ENCODE measurements at places on chromosomes 5 and 9. TPM values are rescaled to one million over a fixed set of nuclear protein-coding genes. Genes with fewer than 3 reads are reported as not detected.

FOXD4L5 gene
- under 0.01 TPM for total RNA-seq

PCDHB9 gene
- total RNA-seq = 0.64 TPM

DNAI1 gene
- under 0.01 TPM for total RNA-seq

FOXD4L4 gene
- not detected for total RNA-seq

FAM169A gene
- total RNA-seq = 3.9 TPM

SLC34A3 gene
- under 0.01 TPM for total RNA-seq

FBP1 gene
- not detected for total RNA-seq

MARCOL gene
- not detected for total RNA-seq

CEL gene
- under 0.01 TPM for total RNA-seq

DNA sequence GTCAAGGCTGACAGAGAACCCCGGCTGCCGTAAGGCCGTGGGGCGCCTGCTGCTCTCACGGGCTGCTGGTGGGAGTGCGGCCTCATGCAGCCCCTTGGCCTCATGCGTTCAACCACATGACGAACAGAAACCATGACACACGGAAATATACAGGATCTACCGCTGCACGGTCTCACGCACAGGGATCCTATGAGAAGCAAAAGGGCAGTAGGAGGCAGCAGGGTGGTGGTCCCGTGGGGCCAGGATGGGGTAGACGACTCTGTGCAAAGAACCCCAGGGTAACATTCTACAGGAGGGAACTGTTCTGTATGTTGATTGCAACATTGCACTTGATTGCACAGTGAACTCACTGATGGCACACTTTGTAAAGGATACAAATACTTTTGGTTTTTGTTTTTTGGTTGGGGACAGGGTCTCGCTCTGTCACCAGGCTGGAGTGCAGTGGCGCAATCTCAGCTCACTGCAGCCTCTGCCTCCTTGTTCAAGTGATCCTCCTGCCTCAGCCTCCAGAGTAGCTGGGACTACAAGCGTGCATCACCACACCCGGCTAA is 51.6 kb downstream of the NACC2 start:
- no peak for DNase-seq

DNA sequence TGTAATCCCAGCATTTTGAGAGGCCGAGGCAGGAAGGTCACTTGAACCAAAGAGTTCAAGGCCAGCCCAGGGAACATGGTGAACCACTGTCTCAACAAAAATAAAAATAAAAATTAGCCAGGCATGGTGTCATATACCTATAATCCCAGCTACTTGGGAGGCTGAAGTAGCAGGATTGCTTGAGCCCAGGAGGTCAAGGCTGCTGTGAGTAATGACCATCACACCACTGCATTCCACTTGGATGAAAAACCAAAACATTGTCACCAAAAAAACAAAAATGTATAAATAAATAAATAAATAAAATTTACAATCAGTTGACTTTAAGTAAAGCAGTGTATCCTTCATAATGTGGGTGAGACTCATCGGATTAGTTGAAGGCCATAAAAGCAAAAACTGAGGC is 541.4 kb downstream of the CSNK1G3 start:
- DNase-seq = peak; percentile 33

- no peak for DNase-seq
These were observed 17.3 kb upstream of the BICD2 start for GRCh38 chr9:92781899-92782298.

DNA sequence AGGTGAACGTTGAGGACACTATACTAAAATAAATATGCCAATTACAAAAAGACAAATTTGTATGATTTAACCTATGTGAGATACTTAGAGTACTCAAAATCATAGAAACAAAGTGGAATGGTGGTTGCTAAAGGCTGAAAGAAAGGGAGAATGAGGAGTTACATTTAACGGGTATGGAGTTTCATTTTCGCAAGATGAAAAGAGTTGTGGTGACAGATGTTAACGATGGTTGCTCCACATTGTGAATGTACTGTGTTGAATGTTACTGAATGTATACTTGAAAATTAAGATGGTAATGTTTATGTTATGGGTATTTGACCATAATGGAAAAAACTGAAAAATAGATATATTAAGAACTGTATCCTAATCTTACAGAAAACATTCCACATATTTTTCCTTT is 51.3 kb upstream of the MOCS2 start:
- DNase-seq = no peak

DNA sequence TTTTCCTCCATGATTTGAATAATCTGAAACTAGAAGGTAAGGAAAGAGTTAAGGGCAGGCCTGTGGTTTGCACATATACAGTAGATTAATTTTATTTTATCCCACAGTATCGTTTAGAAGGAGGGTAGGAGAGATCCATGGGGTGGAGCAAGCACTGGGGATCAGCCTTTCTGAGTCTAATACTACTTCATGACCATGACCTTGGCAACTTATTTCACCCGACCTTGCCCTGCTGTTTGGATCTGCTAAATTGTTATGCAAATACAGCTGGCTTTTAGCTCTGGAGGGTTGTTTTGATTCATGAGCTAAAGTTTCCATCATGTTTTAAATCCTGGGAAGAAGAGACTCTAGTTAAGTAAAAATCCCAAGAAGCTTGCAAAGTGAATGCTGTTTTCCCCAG is 864 bp upstream of the GRIN3A start:
- no peak for DNase-seq

DNA sequence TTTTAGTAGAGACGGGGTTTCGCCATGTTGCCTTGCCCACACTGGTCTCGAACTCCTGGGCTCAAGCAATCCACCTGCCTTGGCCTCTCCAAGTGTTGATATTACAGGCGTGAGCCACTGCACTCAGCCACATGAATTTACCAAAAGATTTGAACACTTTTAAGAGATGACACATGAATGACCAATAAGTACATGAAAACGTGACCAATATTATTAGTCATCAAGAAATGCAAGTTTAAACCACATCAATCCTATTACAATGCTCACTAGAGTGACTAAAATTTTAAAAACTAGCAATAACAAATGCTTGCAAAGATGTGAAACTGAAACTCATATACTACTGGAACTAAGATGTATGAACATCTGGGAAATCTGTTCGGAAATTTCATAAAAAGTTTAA is 54.3 kb downstream of the NR6A1 start:
- no peak for DNase-seq

DNA sequence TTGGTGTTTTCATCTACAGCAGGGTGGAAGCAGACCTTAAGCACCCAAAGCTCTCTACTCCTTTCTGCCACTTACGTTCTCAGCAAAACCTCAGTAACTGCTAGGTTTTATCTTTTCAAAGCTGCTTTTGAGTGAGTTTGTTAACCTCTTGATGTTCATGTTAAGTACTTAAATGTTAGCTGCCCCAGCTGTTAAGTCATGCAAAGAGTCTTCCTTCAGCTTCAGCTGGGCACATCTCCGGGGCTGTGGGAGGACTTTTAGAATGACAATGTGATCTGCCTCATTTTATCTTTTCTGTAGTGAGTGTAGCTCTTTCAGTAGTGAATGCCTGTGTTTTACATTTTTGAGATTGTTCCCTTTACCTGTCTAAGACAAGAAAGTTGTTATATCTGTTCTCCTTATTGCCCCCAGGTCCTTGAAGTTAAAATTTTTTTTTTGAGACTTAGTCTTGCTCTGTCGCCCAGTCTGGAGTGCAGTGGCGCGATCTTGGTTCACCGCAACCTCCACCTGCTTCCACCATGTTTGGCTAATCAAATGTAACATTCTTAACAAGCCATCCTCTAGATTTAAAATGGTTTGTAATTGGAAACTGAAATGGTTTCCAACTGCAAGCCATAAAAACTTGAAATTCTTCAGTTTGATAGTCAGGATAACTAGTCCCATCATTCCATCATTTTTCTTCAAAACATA is 19.6 kb downstream of the KDM4C start:
- DNase-seq = peak; percentile 20

GRCh38 chr9:134275375-134275774 is 50.9 kb upstream of the RXRA start:
- no peak for DNase-seq

DNA sequence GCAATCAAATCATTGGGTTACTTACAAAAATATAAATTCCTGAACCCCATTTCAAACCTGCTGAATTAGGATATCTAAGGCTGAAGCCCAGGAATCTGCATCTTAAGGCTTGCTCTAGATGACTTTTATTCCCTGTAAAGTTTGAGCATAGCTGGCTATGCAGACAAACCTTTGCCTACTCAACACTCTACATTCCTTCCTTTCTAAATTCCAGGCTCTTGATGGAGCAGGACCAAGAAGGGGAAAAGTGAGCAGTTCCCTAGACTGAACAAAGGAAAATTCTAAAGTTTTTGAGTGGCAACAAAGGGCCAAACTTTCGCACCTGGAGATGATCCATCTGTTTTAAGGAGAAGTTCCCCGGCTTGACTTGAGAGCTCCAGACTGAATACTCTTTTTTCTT is 9.8 kb upstream of the ADRA1B start:
- DNase-seq = no peak

- DNase-seq = no peak
These were observed 189.9 kb downstream of the DEPDC1B start for GRCh38 chr5:60510049-60510448.

GRCh38 chr9:113933671-113934070 is 57.6 kb downstream of the ZNF618 start:
- no peak for DNase-seq

GRCh38 chr9:105331160-105331559 is 86.7 kb downstream of the SLC44A1 start:
- DNase-seq = no peak

DNA sequence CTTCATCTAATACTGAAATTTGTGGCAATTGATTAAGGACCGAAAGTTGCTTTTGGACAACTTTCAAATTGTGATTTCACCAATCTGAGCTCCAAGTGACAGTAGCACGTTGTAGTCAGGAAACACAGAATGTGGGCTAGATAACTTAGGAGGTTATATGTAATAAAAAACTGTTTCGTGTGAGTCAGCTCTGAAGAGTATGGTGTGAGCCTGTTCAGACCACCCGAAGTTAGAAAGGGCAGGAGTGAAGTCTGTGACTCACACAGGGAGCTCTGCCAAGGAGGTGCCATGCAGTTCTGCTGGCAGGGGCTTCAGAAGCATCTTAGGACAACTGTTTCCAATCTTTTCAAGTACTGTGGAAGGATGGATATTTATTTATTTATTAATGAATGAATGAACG is 16.4 kb upstream of the ZBTB34 start:
- peak; percentile 35 for DNase-seq

GRCh38 chr5:80961376-80962281 is 1.5 kb downstream of the RASGRF2 start:
- peak; percentile 66 for DNase-seq

DNA sequence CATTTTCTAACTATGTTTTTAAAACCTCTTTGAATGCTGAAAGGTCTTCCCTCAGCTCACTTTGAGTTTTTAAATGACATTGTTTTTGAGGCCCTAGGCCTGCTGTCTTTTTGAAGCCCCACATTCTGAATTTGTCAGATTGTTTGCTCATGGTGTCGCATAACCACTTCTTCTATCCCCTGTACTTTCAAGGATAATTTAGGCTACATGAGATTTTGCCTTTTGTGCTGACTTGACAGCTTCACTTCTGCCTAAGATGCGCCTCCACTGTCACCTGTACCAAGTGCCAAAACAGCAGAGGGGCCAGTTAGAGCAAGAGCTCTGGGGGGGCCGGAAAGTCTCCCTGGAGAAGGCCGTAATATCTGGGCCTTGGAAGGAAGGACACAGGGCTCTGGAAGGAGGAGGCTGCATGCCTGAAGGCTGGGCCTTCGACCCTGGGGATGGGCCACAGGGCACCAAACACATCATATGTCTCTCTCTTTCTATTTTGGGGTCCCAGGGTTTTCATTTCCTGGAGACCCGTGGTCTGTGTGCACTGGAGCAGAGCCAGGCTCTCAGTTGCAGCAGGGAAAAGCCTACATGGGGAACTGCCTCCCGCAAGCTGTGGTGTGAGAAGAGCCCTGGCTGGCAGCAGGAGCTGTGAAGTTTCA is 49.1 kb downstream of the NDST1 start:
- DNase-seq = no peak

GRCh38 chr9:91489361-91489899 is 65.8 kb upstream of the NFIL3 start:
- no peak for DNase-seq

Data from fibroblast of villous mesenchyme (primary cell).